Forelimb muscle (tissue), 1 donor: ENCODE measurements at places on chromosomes 7 and 10.

DNA sequence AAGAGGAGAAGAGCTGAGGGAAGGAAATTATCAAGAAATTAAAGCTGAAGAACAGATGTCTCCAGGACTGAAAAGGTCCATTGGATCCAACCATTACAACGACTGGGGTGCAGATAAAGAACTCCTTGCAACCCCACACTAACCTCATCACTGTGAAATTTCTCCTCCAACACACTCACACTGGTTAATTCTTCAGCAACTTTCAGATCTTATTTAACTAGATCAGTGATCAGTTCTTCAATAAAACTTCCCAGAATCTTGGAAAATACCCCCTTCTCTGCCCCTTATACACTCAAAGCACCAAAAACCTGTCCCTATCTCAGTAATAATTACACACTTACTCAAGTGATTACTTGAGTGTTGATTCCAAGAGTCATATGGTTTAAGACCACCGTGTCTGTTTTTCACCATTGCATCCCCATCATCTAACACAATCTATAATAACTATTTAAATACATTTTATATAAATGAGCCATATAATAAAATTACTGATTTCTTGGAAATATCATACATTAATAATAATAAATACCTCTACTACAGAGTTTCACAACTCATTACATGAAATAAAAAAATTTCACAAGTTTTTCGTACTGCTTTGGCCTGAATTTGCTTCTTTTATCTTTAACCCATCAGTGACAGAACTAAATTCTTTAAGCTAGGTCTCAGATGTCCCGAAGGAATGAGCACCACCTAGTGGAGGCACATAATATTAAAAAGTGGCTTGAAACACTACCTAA lies 123.7 kb downstream of the MPP7 start:
- no peak for DNase-seq

DNA sequence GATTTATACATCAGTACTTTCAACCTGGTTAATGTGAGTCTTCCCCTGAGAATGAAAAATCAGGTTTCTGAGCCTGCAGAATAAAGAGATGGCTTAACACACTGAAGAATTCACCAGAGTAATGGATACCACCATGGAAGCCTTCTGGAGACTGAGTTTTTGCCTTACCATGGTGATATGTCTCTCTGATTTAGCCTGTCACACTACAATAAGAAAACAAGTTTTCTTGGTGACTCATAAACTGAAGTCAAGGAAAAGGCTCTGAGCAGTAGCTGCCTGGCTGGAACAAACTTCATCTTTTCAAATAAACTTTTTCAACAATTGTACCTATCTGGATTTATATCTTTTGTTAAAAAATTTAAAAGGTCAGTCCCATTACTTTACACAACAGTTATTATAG lies 229.0 kb downstream of the PRPF18 start:
- no peak for DNase-seq

- no peak for DNase-seq
These were observed 28.4 kb downstream of the BMPER start for GRCh38 chr7:33933611-33934281.

DNA sequence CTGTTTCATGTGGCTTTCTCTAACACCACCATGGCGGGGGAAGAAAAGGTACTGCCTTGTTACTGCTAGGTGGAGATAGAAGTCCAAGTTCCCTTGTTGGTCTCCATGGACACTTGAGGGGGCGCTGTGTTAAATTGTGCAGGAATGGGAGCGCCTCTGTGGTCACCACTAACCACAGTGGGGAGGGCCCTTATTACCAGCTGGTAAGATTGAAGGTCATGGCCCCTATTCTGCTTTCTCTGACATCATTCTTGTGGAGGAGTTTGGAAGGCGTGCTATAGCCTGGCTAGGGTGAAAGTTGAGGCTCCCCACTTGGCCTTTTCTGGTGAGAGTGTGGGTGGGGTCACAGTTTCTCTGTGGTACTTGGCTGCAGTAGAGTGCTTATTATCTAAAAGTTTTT lies 14.9 kb upstream of the MXI1 start:
- no peak for DNase-seq

GRCh38 chr10:201328-201771 lies 66.1 kb downstream of the ZMYND11 start:
- DNase-seq: no peak

DNA sequence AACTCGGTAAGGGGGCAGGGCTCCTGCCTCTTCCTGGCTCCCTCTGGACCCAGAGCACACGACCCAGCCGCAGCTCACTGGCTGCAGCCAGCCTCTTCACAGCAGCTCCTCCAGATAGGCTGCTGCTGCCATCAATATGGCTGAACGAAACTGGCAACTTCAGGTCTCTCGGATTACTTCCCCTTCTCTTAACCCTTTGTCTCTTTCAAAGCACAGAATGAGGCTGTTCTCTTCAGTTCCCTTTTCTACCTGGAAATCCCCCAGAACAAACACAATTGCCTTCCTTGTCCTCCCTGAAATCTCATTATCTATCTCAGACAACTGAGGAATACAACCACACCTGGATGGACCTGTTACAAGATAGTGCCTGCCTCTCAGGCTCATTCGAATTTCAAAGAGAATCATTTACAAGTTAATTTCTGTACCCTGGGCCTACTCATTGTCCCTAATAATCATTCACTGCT lies 193.4 kb upstream of the MBL2 start:
- no peak for DNase-seq

- DNase-seq: peak; percentile 22
These were observed 132.6 kb upstream of the PODXL start for GRCh38 chr7:131688738-131689661.

DNA sequence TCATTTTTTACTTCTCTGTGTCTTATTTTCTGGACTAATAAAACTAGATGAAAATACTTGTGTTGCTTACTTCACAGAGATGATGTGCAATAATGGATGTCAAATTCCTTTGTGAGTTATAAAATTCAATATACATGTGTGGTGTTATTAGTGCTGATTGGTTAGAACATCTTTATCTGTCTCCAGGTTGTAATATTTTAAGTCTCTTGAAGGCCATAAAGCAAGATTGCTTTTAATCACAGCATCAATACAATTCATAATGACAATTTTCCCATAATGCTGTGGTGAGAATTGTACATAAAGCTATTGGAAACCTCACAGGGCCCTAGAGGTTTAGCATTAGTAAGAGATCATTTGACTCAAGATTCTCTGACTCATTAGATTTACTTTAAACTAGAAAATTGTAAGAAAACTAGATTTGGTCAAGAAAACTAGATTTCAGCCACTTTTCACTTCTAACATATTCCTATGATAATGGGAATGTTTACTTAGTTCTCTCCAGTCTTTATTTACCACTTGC lies 963.7 kb downstream of the REEP3 start:
- DNase-seq: no peak

DNA sequence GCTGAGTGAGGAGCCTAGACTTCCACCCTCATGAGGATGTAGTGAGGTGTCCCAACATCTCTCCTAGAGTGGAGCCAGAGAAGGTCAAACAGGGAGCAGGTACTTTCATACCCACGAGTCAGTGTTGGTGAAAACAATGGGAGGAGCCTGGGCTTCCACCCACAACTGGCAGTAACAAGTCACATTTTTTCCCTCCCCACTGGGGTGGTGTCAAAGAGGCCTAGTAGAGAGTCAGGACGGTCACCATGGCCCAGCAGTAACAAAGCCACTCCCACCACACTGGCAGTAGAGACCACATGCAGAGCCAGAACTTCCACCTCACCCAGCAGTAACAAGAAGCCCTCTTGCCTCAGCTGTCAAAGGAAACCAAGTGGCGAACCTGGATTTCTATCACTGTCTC lies 280.2 kb upstream of the IMMP2L start:
- DNase-seq: no peak

DNA sequence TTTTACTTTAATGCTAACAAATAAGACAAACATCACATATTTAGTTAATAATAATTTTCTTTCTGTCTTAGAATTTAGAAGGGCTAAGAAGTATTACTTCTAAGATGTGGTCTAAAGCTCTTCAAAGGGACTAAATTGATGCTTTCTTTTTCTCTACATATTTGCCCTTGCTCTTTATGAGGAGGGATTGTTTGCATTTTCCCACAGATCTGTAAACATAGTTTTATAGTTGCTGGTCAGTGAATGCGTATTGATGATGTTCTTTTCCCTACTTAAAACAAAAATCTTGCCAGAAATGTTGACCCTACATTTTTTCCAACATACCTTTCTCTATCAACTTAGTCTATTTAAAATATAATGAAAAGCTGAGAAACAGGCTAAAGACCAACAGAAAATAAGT lies 372.4 kb upstream of the LRGUK start:
- DNase-seq: no peak

- DNase-seq: no peak
These were observed 21.5 kb upstream of the OR6B1 start for GRCh38 chr7:143978585-143978984.

GRCh38 chr10:16341637-16342036 lies 95.2 kb upstream of the PTER start:
- DNase-seq: no peak

DNA sequence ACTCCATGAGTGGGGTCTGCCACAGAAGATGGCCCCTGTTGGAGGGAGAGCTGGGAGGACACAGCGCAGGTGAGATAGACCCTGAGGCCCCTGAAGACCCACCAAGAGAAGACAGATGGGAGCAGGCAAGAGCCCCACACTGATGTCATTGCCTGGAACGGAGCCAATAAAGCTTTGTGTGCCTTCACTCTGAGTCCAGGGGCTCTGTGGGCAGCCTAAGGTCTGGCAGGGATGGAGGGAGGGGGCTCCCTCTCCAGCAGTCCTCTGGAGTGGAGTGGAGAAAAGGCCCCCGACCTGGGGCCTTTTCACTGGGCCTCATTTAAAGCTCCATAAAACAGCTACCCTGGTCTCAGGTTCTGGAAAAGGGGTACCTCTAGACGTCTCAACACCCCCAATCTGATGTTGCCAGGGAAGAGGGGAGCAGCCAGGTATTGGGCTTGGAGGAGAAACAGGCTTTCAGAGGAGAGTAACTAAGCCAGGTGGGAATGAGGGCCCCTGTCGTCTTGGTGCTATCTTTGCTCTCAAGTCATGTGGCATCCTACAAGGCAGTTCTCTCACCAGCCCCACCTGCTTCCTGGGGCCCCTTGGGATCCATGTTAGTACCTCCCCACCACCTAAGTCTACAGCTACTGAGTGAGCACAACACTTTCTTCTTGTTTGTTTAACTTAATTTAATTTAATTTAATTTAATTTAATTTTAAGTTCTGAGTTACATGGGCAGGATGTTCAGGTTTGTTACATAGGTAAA lies 1.4 kb downstream of the C10orf62 start:
- no peak for DNase-seq

- no peak for DNase-seq
These were observed 112.3 kb upstream of the PHYHIPL start for GRCh38 chr10:59064080-59064692.

- DNase-seq: no peak
These were observed 323.7 kb downstream of the CDK14 start for GRCh38 chr7:90919816-90920215.
